ENCODE measurements at places on chromosomes 7 and 10.

GRCh38 chr10:69684020-69684980 is 54.3 kb downstream of the FAM241B start:
- no peaks in the 10 kb centered on the region for H3K27me3 ChIP-seq
- no peak overlapping the region for H3K27ac ChIP-seq
- H3K36me3 ChIP-seq = no peaks in the 10 kb centered on the region
- DNase-seq = peak; percentile 76

GRCh38 chr10:65342245-65342644 is 1583.6 kb upstream of the LRRTM3 start:
- no peak overlapping the region for H3K4me3 ChIP-seq
- no peaks in the 10 kb centered on the region for H3K36me3 ChIP-seq
- H3K4me1 ChIP-seq = no peaks in the 10 kb centered on the region

DNA sequence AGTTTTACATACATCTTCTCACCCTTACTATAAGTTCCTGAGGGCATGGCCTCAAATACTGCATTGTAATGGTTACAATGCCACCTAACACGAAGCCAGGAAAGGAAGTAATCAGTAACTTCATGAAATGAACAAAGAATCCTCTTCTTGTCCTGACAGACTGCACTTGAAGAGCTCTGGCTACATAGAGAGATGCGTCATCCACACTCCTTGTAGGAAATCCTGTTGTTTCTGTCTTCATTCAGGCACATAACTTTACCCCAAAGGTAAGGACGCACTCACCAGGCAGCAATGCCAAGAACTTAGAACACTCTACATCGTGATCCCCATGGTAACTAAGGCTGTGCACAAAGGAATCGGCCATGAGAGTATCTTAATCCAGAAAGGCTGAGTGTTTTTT is 80.3 kb upstream of the ARID5B start:
- no peaks in the 10 kb centered on the region for H3K27me3 ChIP-seq
- H3K4me3 ChIP-seq = no peak overlapping the region
- no peak overlapping the region for H3K27ac ChIP-seq
- peak; percentile 83 for DNase-seq

DNA sequence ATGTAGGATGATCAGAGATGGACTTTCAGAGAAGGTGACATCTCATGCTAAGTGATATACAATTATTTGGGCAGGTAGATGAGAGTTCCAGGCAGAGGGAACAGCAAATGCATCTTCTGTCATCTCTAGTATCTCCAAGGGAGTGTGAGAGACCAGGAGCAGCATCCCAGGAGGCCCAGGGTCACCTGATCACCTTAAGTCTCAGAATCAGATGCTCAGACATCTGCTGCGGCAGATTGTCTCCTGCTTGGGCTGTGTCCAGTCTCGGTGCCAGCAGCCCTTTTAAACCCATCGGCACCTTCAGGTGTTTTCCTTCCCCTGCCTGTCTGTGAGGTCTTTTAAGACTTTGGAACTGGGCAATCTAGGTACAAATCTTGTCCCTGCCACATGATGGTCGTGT is 690.6 kb downstream of the LRMDA start:
- peaks cover 5% of the 10 kb centered on the region for H3K4me1 ChIP-seq
- H3K27ac ChIP-seq = no peak overlapping the region
- H3K4me3 ChIP-seq = no peak overlapping the region
- no peaks in the 10 kb centered on the region for H3K36me3 ChIP-seq
- DNase-seq = no peak
- H3K27me3 ChIP-seq = no peaks in the 10 kb centered on the region

GRCh38 chr7:94632338-94633013 is 23.5 kb downstream of the SGCE start:
- H3K27me3 ChIP-seq = no peaks in the 10 kb centered on the region
- no peaks in the 10 kb centered on the region for H3K4me1 ChIP-seq
- H3K4me3 ChIP-seq = no peak overlapping the region

- no peaks in the 10 kb centered on the region for H3K27me3 ChIP-seq
- no peak for DNase-seq
- H3K27ac ChIP-seq = no peak overlapping the region
- H3K36me3 ChIP-seq = no peaks in the 10 kb centered on the region
- H3K4me1 ChIP-seq = peaks cover 6% of the 10 kb centered on the region
These were observed 59.1 kb upstream of the CALD1 start for GRCh38 chr7:134720091-134720935.

DNA sequence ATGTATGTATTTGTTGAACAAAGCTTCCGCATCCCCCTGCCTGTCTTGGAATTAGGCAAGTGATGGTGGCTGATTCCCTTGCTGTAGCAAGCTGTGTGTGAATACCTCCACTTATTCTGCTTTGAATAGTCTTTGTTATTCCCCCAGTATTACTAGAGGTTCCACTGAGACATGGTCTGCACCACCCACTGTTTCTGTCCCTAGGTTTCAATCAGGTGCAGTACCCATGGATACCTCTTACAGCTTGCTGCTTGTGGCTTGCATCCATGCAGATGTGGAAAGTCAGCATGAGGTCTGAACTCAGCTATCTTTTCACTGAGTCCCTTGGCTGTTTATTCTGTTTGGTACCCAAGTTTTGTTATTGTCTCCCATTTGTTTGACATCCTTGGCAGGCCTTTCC is 447.4 kb downstream of the GRM8 start:
- no peaks in the 10 kb centered on the region for H3K27me3 ChIP-seq
- no peaks in the 10 kb centered on the region for H3K36me3 ChIP-seq
- no peak overlapping the region for H3K4me3 ChIP-seq
- no peak overlapping the region for H3K27ac ChIP-seq
- no peak for DNase-seq

GRCh38 chr7:151025924-151026671 is 1.8 kb upstream of the ATG9B start:
- no peak overlapping the region for H3K4me3 ChIP-seq
- DNase-seq = peak; percentile 96
- H3K36me3 ChIP-seq = no peaks in the 10 kb centered on the region
- H3K27me3 ChIP-seq = no peaks in the 10 kb centered on the region
- peak overlapping the region; percentile 91 for H3K27ac ChIP-seq
- H3K4me1 ChIP-seq = peaks cover 17% of the 10 kb centered on the region

DNA sequence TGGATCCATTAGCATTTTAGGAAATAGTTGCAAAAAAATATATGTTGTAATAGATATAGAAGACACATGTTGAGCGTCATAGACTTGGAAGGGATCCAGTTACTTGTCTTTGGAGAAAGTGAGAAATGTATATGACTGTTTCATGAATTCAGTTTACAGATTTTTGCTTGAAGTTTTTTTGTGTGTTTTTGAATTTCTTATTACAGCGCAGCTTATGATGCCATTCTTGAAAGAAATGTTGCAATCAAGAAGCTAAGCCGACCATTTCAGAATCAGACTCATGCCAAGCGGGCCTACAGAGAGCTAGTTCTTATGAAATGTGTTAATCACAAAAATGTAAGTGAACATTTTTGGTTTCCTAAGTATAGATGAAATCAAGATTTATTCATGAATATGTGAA is 98.2 kb downstream of the MAPK8 start:
- no peak overlapping the region for H3K27ac ChIP-seq
- H3K36me3 ChIP-seq = no peaks in the 10 kb centered on the region
- no peaks in the 10 kb centered on the region for H3K27me3 ChIP-seq
- H3K4me3 ChIP-seq = no peak overlapping the region
- peaks cover 5% of the 10 kb centered on the region for H3K4me1 ChIP-seq

GRCh38 chr7:81478664-81479063 is 291.2 kb downstream of the HGF start:
- no peaks in the 10 kb centered on the region for H3K27me3 ChIP-seq
- H3K4me1 ChIP-seq = no peaks in the 10 kb centered on the region
- H3K4me3 ChIP-seq = no peak overlapping the region
- no peak overlapping the region for H3K27ac ChIP-seq
- no peak for DNase-seq

- H3K27ac ChIP-seq = no peak overlapping the region
- no peaks in the 10 kb centered on the region for H3K36me3 ChIP-seq
- no peak for DNase-seq
- H3K4me1 ChIP-seq = peaks cover 20% of the 10 kb centered on the region
These were observed 560.0 kb upstream of the GALNT17 start for GRCh38 chr7:70571961-70572360.

GRCh38 chr7:11758627-11759111 is 73.3 kb downstream of the THSD7A start:
- peak overlapping the region; percentile 20 for H3K27ac ChIP-seq
- no peak overlapping the region for H3K4me3 ChIP-seq
- peak; percentile 43 for DNase-seq
- H3K27me3 ChIP-seq = no peaks in the 10 kb centered on the region
- no peaks in the 10 kb centered on the region for H3K36me3 ChIP-seq

GRCh38 chr7:101170617-101171441 is 5.5 kb upstream of the VGF start:
- no peaks in the 10 kb centered on the region for H3K36me3 ChIP-seq
- H3K4me1 ChIP-seq = peaks cover 31% of the 10 kb centered on the region
- peaks cover 61% of the 10 kb centered on the region for H3K27me3 ChIP-seq

DNA sequence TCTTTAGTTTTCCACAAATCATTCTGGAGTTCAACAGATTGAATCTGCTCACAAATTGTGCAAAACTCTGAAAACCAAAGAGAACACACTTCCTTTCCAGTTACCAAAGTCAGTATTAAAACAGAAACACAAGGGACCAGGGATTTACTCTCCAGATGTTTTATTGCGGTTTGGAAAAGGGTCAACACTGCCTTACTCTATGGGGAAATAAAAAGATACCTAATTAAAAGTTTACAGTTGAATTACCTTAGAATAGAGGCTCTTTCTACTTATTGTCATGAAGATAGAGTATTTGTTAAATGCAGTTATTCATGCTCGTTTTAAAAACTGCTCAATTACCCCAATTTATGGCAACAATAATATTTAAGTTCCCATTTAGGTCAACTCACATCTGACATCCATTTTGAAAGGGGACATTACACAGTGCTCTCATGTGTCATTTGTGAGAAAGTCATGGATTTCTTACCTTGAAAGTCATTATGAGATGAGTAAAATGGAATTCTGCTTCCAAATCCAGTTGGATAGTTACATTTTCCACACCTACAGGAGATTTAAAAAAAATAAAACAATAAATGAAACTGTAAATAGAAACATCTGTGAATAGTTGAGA is 8.4 kb downstream of the LAMB1 start:
- H3K4me3 ChIP-seq = no peak overlapping the region
- H3K27me3 ChIP-seq = no peaks in the 10 kb centered on the region
- H3K27ac ChIP-seq = no peak overlapping the region
- no peak for DNase-seq

DNA sequence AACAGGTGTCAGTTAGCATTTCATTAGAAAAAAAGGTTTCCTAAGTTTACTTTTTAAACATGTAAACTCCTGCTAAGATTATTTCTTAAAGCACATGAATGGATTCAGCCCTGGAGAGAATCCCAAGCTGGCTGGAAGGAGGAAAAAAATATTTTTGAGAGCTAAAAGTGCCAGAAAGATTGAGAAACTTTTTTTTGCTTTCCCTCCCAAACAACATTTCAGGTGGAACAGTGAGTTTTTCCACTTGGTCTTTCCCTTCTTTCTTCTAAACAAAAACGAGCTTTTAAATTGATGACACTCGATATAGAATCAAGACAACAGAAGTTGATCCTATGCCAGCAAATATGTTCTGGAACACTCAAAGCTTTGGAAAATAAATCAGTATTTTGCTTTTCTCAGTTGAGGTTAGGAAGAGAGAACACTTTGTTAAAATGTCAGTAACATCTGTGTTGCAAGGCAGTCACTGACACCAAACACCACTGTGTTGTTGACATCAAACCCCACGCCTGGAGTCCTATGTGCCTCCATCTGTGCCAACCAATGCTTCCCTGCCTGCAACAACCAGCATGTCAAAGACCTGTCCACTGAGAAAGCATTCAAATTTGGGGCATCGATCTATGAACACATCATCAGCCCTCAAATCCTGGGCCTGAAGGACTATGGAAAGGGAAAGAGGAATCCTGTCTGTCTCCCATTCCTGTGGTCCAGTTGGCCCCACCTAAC is 22.9 kb upstream of the INSIG1 start:
- H3K27ac ChIP-seq = no peak overlapping the region
- H3K36me3 ChIP-seq = no peaks in the 10 kb centered on the region

DNA sequence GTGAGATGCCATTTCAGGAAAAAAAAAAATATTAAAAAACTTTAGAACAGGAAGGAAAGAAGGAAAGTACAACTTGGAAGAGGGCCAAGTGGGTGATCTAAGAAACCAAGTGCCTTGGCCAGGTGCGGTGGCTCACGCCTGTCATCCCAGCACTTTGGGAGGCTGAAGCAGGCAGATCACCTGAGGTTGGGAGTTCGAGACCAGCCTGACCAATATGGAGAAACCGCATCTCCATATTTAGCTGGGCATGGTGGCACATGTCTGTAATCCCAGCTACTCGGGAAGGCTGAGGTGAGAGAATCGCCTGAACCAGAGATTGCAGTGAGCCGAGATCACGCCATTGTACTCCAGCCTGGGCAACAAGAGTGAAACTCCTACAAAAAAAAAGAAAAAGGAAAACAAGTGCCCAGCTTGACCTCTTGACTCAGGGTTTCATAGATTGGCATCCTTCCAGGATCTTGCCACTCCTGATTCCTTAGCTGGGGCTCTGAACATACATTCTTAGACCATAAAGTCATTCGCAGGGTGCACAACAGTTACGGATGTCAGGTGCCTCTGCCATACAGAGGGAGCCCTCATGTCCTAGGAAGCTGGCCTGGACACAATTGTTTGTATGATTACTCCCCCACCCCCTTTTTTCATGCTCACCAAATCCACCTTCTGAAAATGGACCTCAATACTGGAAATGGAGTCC is 2.1 kb upstream of the GUSB start:
- no peak overlapping the region for H3K27ac ChIP-seq
- H3K4me3 ChIP-seq = no peak overlapping the region
- no peak for DNase-seq

GRCh38 chr7:135147341-135147898 is 452 bp upstream of the TMEM140 start:
- no peaks in the 10 kb centered on the region for H3K4me1 ChIP-seq
- DNase-seq = no peak
- H3K27me3 ChIP-seq = no peaks in the 10 kb centered on the region
- H3K27ac ChIP-seq = no peak overlapping the region

GRCh38 chr7:43630482-43630881 is 47.6 kb downstream of the STK17A start:
- DNase-seq = no peak
- peaks cover 11% of the 10 kb centered on the region for H3K36me3 ChIP-seq
- no peak overlapping the region for H3K4me3 ChIP-seq
- no peaks in the 10 kb centered on the region for H3K4me1 ChIP-seq

DNA sequence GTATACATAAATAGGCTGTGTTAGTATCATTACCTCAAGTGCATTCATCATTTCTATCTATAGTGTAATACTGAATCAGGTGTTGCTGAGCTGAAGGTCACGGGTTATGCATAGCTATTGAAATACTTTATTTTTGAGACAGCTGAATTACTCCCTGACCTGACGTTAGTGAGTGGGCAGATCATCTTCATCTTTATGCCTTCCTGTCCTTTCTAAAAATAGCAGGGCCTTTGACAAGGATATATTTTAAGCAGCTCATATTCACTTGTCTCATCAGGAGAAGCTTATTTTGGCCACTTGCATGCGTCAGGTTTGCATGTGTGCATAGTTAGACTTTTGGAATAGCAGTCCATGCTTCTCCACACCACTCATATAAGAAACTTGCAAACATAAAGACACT is 63.6 kb upstream of the DKK1 start:
- no peak overlapping the region for H3K27ac ChIP-seq
- DNase-seq = no peak
- no peak overlapping the region for H3K4me3 ChIP-seq
- no peaks in the 10 kb centered on the region for H3K4me1 ChIP-seq

GRCh38 chr10:6146013-6146785 is 56.5 kb upstream of the PFKFB3 start:
- no peak overlapping the region for H3K27ac ChIP-seq
- H3K4me1 ChIP-seq = peaks cover 24% of the 10 kb centered on the region

- no peaks in the 10 kb centered on the region for H3K36me3 ChIP-seq
- H3K4me3 ChIP-seq = peak overlapping the region; percentile 85
- H3K4me1 ChIP-seq = peaks cover 8% of the 10 kb centered on the region
- DNase-seq = peak; percentile 58
- H3K27me3 ChIP-seq = no peaks in the 10 kb centered on the region
These were observed 45.3 kb upstream of the CDK1 start for GRCh38 chr10:60732807-60733516.
